ENCODE measurements at places on chromosomes 12 and 14. TPM values are rescaled to one million over a fixed set of nuclear protein-coding genes. Genes with fewer than 3 reads are reported as not detected.

Gene GPR132
- 0.43 TPM for total RNA-seq

Gene TSPAN8
- 0.67 TPM for total RNA-seq

Gene AMN
- 0.21 TPM for total RNA-seq

Gene PLEKHH1
- total RNA-seq = 3.5 TPM

Gene OS9
- total RNA-seq = 122 TPM

Gene SOAT2
- 0.23 TPM for total RNA-seq

Gene TPH2
- total RNA-seq = not detected

Gene BICDL1
- 2.3 TPM for total RNA-seq

Gene LRRC9
- not detected for total RNA-seq

Gene ADAMTS20
- not detected for total RNA-seq

Gene PDZRN4
- total RNA-seq = not detected

Gene IFI27
- 0.25 TPM for total RNA-seq

Gene TGM1
- total RNA-seq = 1.0 TPM

Gene ETFBKMT
- total RNA-seq = 0.64 TPM

Gene TOMM20L
- not detected for total RNA-seq

Gene CFAP73
- 0.10 TPM for total RNA-seq

Gene SPIC
- total RNA-seq = not detected

Gene IAPP
- not detected for total RNA-seq

Gene RND1
- 14.4 TPM for total RNA-seq

Gene SERPINA12
- not detected for total RNA-seq

Gene SLC39A2
- not detected for total RNA-seq

Gene CLEC14A
- total RNA-seq = not detected

Gene AP1G2
- 37.1 TPM for total RNA-seq

Gene OAS2
- 0.15 TPM for total RNA-seq

Gene USP30
- 10.6 TPM for total RNA-seq

Gene COQ5
- 26.4 TPM for total RNA-seq

Gene ACOT6
- not detected for total RNA-seq

Gene RPGRIP1
- 0.23 TPM for total RNA-seq

Gene DYRK4
- 57.4 TPM for total RNA-seq

Gene KRT73
- not detected for total RNA-seq

Gene LAG3
- total RNA-seq = 1.1 TPM

Gene GYS2
- not detected for total RNA-seq

Gene CLEC4A
- total RNA-seq = not detected

Gene MMAB
- 27.9 TPM for total RNA-seq

Gene RIC8B
- 6.2 TPM for total RNA-seq

Gene MYH7
- not detected for total RNA-seq

Gene PLBD1
- 3.8 TPM for total RNA-seq

Gene CAPS2
- total RNA-seq = 1.5 TPM

Gene PLA2G1B
- total RNA-seq = not detected

Gene RITA1
- total RNA-seq = 37.1 TPM

Gene IGF1
- total RNA-seq = 0.30 TPM

Gene KRT2
- not detected for total RNA-seq

Gene TPPP2
- not detected for total RNA-seq

Gene PYGL
- total RNA-seq = 151 TPM

Gene METTL1
- 68.7 TPM for total RNA-seq

Gene PRB2
- total RNA-seq = not detected

Gene E2F7
- total RNA-seq = 8.3 TPM

Gene PCK2
- total RNA-seq = 22.2 TPM

Gene AKAP3
- total RNA-seq = 0.03 TPM

Gene LBHD2
- total RNA-seq = not detected

Gene GTF2H3
- total RNA-seq = 27.0 TPM

Gene SMAGP
- 22.2 TPM for total RNA-seq

Gene PTCSC3
- not detected for total RNA-seq

Gene DNAJC22
- total RNA-seq = 19.7 TPM

Gene EFS
- total RNA-seq = not detected

Gene PSMA3
- 230 TPM for total RNA-seq

Gene RIPK3
- total RNA-seq = not detected

Gene ANO6
- total RNA-seq = 38.8 TPM

Gene EIF2S1
- total RNA-seq = 226 TPM

All from A549 treated with RU486 at 1 μM for 4 hours (cell line).